Femur (tissue), 1 donor: ENCODE measurements at places on chromosomes 1 and 21.

GRCh38 chr1:3367376-3367775 lies 87.1 kb upstream of the ARHGEF16 start:
- DNase-seq, result no peak

GRCh38 chr1:222912730-222913129 lies 97.9 kb downstream of the DISP1 start:
- no peak for DNase-seq

DNA sequence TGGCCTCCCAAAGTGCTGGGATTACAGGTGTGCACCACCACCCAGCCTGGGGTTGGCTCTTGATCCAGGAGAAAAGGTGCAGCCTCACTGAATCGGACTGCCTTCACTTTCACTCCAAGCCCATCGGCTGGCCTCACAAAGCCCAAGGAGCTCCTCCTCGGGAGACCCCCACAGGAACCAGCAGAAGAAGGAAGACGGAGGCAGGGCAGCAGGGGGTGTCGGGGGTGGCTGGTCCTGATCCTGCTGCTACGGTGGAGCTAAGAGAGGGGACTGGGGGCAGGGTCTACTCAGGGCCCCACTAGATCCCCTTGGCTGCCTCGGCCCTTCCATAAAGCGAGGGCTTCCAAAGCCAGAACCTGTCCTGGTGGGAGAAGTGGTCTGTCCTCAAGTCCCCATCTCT lies 93.9 kb downstream of the STUM start:
- no peak for DNase-seq

DNA sequence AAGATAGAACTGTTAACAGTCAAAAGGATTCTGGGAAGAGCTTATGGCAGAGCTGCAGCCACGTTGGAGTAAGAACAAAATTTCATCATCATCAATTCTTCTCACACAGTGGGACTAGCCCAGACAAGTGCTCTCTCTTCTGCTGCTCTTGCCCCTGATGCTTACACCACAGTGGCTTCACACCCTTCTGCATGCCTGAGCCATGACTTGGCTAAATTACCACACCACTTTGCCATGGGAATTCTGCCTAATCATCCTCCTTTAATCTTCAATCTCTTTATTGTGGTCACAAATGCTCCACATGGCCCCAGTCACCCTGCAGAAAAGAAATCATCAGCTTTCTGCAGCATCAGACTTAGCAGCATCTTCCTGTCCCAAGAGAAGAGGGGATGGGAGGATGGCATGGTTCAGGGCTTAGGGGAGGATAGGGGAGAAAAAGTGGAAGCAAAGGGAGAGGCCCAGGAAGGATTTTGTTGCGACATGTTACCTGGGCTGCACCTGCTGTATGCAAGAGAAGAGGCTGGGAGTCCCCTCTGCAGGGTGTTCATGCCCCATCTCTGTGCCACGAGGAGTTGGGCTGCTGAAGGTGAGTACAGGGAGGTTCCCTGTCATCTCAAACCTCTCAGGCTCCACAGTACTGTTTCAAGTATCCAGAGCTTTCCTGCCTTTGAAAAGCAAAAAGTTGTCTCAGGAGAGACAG lies 9.0 kb upstream of the RPTN start:
- DNase-seq, result no peak

GRCh38 chr1:210129759-210130158 lies 102.8 kb upstream of the SERTAD4 start:
- no peak for DNase-seq

DNA sequence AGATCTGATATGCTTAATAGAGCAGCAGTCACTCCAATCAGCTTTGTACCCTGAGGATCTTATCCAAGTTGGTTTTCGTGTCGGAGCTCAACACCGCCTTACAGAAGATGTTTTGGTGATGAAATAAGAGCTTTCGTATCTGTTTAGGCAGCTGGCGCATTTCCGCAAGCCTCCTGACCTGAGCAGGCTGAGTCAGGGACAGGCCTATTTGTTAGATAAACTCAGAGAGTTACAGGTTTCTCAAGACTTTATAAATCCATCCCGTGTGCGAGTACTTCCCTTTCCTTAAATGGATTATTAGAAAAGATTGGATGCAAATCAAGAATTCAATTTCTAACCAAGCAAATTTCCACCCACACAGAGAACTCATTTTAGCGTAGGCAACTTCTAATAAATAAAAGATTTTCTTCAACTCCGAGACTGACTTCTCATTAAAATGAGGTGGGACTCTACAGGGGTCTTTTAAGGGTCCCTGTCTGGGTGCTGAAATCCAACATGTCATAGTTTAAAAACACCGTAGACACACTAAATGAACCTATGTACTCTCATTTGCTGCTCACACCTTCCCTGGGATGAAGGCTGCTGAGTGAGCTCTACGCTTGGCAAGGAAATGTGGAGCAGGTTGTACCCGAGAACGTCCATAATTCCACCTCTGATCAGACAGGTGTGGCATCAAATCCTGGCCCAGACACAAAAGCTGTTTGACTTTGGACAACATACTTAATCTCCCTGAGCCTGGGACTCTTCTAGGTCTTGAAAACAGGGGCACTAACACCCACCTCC lies 106.9 kb upstream of the F3 start:
- no peak for DNase-seq
